ENCODE measurements at places on chromosomes 13 and 19.

GRCh38 chr13:23871616-23872220, 17.5 kb downstream of the MIPEP start:
- peak; percentile 30 for DNase-seq

GRCh38 chr19:33416307-33417215, 43.1 kb downstream of the CEBPG start:
- DNase-seq, result peak; percentile 64

- DNase-seq, result no peak
These were observed at the start of gene SSC5D for GRCh38 chr19:55487924-55488687. TSS of gene SSC5D (plus strand) at chr19:55488436. CDS start at chr19:55488590, 154 bp downstream.

DNA sequence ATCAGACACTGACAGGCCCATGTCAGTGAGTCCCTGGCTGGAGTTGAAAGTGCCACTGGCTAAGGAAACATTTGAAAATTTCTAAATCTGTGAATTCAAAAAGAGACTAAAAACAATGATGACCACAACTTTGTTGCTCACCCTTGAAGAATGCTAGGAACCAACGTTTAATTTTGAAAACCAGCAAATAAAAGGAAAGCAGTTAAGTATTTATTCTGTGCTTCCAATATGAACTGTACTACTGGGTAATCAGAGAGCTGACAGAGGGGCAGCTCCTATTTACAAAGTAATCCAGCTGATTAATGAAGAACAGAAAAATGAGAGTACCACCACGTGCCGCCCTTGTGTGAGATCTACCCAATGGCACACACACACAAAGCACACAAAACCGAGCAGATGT, 44.7 kb upstream of the LATS2 start:
- DNase-seq, result no peak

DNA sequence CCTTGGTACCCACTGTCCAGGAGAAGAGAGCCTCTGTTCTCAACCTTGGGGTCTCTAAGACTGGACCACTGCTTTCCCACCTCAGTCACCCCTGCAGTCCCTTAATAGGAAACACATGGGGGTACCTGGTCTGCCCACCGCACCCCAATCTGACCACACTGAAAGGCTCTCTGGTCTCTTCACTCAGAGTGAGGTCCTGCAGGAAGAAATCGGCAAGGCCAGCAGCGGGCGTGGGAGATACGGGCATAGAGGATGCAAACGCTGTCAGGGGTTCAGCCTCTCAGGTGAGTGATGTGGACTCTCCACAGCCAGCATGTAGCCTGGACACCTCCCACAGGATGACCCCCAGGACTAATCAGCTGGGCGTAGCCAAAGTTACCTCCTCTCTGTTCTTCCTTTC, 3.5 kb downstream of the SIGLEC9 start:
- no peak for DNase-seq

GRCh38 chr19:42693760-42694350, 46.4 kb downstream of the PSG3 start:
- no peak for DNase-seq

DNA sequence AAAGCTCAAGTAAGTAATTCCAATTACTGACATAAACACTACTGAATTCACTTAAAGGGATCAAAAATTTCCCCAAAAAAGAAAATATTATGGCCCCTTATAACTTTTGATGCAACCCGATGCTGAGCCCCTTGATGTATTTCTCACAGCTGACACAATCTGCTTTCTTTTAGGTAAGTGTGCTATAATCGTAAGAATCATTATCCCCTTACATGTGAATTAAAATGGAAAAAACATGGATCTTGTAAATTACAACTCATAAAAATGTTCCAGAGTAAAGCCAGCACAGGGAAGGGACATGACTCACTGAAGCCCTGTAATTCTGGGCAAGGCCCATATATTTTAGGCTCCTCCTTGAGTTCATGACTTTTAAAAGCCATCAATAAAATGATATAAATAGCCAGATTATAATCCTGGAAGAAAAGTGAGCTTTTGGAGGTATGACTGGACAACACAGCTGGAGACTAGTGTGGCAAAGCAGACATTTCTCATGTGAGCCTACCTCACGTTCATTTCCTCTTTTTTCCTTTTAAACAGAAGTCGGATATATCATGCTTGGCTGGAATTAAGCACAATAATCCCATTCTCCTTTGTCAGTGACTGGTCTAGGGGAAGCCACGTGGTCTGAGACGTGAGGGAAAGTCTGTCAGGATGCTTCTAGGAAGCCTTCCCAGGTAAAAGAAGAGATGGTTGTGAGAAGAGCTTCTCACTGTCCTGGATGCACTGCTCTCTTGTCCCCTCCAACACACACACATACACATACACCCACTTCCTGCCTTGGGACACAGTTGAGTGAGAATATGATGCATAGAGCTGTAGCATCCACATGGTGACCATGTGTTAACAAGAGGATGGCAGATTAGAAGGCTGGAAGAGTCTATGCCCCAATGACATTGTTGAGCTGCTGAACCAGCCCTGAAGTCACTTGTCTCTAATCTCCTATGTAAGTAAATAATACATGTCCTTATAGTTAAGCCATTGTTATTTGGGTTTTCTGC, 165.4 kb downstream of the RGCC start:
- DNase-seq, result no peak

DNA sequence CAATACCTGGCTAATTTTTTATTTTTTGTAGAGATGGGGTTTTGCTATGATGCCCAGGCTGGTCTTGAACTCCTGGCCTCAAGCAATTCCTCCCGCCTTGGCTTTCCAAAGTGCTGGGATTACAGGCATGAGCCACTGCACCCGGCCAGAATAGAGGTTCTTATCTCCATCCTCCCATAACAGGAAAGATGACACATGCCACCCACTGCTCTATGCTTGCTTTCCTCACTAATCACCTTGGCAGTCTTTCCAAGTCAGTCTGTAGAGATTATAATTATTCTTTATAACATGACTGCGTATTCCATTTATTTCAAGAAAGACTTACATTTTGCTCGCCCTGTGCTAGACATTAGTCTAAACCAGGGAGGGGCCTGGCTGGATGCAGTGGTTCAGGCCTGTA, 6.7 kb downstream of the VAV1 start:
- no peak for DNase-seq

DNA sequence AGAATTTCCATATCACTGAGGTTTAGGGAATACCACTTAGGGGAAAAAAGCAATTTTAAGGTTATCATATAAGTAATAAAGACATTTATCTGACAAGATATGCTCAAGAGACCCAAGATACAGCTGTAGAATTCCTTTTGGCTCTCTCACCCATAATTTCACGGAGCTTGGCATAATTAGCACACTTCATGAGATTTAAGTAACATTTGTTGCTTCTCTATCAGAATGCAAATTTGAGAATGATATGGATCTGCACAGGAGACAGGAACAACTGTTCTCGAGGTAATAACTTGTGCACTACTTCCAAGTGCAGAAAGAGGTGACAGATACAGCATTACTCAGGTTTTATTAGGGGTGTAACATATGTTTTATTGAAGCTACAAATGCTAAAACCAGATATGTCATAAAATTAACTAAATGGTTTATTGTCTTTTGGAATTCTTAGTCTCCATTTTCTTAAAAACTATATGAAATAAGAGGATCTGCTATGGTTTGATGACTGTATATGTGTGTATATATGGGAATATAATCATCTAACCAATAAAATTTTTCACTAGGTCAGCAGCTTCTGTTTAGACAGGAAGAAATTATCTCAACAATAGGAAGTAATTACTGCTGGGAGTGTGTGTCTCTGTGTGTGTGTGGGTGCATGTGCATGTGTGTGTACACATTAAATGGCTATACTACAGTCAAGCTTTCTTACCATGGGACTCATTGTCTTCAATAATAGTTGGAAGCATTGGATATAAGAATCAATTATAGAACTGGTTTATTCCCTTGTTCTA, 401.3 kb downstream of the PCDH17 start:
- DNase-seq, result no peak

- no peak for DNase-seq
These were observed 845.1 kb downstream of the DACH1 start for GRCh38 chr13:71021825-71022422.

DNA sequence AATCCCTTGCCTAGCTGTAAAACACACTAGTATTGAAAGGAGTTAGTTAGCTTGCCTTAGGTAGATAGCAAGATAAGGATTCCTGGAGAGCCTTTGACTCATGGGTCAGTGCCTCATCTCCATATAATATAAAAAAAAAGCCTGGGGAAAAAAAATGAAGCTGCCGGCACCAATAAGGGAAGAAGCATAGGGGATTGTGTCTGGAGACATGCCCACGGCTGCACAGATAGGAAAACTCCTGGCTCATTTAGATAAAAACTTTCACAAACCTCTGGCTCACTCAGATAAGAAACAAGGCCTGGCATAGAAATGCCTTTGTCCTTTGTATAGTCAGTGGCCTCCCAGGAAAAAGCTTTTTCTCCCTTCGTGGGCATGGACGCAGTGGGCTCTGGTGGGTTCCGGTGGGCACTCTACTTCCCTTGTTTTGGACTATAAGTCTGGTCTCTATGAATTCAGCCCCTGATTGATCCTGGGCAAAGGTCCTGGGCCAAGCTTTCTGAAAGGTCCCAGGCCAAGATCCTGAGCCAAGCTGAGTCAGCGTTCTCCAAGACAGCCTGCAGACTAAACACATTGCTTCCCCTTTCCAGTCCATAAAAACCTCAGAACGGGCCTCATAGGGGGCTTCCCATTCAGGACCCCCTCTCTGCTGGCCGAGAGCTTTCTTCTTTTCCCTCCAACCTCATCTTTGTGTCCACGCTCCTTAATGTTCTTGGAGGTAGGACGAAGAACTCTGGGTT, 4.9 kb upstream of the OR7A17 start:
- no peak for DNase-seq

DNA sequence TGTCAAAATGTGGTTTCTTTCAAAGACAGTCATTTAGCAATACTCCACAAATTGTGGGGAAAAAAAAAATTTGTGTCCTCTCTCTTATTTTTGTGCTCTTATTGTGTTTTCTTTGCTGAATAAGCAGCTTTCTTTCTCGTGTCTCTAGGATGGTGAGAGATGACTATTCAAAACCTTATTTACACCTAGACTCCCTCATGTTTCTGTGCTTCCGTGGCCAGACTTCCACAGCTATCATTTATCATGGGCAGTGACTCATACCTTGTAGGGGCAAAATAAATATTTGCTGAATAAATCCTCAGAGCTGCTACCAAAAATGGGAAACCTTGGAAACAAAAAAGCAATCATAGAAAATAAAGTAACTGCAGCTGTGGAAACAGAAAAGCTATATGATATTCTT, 204.9 kb upstream of the MIR17HG start:
- DNase-seq, result no peak

DNA sequence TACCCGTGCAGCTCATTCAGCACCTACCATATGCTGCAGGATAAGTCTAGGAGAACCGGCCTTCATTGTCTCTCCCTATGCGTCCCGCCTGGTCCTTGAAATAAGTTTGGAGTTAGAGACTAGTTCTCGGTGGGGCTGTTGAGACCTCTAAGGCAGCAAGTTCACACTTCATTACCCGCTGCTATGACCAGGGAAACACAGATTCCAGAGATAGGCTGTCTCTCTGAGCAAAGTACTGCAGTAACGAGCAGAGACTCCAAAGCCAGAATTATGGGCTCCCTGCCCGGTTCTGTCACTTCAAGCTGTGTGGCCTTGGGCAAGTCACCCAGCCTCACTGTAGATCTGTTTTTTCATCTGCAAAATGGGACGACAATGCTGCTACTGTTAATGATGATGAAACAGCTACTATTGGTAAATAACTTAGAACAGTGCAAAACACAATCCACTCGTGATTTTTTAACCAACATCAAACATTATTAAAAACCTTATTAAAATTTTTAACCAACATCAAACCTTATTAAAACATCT, 184.1 kb downstream of the USP12 start:
- DNase-seq, result no peak

DNA sequence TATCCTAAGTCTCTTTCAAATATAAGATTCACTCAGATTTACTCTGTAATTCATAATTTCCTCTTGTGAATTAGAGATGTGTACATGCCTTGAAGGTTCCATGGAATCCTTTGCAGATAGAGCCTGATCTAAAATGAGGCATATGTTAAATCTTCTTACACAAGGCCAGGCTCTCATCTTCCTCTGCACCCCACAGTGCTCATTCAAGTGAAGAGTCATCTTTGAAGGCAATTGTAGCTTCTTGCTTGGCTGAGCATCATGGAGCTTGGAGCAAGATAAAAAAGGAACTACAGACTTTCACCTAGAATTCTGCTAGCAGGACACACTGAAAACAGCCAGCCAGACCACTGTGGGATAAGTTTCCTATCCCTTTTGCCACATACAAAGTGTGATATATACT, 566.4 kb downstream of the PCDH9 start:
- DNase-seq, result no peak

DNA sequence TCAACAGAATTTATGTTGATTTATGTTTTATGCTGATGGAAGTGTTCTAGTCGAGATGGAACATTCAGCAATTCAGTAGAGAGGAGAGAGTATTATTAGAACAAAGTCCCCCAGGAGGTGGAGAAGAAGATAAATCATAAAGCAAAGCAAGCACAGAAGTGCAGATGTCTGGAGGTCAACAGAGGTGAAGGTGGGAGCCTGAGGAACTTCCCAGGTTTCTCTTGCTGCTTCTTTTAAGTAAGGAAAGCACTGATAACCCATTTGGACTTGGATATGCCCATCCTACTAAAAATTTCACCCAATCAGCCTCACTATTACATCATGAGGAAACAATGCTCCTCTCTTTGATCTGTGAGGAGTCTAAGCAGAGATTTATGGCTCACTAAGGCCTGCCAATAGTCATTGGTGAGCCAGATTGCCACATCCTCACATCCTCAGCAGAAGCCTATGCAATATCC, 98.8 kb downstream of the EPSTI1 start:
- no peak for DNase-seq

- DNase-seq, result no peak
These were observed 360.0 kb downstream of the DCT start for GRCh38 chr13:94119360-94119936.

- DNase-seq, result peak; percentile 83
These were observed 44.0 kb downstream of the KLF2 start for GRCh38 chr19:16368385-16369305.

- DNase-seq, result no peak
These were observed 935 bp downstream of the LRP3 start for GRCh38 chr19:33194886-33195644.

DNA sequence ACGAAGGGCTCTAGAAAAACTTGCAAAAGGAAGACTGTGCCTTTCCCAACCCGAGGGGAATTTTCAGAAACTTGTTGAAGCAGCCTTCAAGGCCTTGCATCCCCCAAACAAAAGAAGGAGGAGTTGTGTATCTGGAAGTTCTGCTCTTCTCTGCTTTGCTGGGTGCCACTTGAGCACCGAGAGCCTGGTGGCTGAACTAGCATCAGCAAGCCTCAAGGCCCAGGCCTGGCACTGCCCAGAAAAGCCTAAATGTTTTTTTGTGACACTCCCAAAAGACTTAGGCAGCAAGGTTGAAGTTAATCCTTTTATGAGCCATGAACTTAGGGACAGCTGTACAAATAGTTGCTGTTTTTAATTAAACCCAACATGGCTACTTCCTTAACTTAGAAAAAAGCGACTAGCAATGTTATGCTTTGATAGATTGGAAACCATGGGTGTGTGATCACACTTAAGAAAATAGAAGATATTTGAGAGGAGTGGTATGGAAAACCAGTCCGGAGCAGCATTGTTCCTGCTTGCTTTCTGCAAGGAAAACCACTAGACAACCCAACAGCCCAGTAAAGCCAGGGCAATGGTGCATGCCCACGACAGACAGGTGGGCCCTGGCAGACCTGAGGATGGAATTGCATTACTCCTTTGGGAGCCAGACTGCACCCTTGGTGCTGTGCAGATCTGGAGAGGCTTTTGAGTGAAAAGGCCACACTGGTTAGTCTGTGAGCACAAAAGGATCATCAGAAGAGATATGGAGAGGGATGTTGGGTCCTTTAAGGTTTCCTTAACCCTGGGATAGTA, 788 bp upstream of the DLEU7 start:
- no peak for DNase-seq

- DNase-seq, result peak; percentile 52
These were observed 16.5 kb upstream of the B3GNT3 start for GRCh38 chr19:17778251-17778967.

Measured in CD4-positive, alpha-beta T cell treated with Interleukin-17A for 1 hour (primary cell).